CD14-positive monocyte (primary cell): ENCODE measurements at places on chromosomes 1 and 21. TPM values are rescaled to one million over a fixed set of nuclear protein-coding genes. Genes with fewer than 3 reads are reported as not detected.

DNA sequence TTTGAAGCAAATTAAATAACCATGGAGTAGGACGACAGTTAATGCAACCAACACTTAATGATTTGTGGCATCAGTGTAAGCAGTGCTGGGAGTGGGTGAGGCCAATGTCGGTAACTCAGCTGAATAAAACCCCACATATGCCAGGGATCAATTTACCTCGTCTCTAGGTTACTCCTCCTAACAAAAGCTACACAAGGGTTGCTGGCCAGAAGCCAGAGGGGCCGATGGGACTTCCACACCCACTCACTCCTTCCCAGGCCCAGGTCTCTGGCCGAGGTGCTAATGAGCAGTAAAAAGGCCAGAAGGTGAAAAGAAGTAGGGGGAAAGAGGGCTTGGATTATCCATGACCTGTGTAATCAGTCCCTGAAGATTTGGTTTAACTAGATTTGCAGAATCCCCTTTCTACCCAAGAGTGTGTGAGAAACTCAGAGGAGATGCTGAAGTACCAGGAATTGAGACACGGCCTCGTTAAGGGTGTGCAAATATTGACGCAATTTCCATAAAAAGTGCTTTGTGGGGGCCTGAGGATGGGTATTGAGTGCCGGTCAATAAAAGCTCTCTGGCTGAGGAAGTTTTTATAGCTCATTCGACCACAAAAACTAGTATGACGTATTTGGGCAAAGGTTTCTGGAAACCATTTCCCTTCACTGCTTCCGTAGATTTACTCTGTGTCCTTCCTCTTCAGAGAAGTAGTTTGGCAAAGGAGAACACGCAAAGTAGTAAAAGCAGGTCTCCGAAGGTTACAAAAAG is 145.5 kb downstream of the TBX15 start:
- no peak overlapping the region for H3K4me3 ChIP-seq
- no peaks in the 10 kb centered on the region for H3K36me3 ChIP-seq
- H3K27ac ChIP-seq: no peak overlapping the region
- H3K4me1 ChIP-seq: no peaks in the 10 kb centered on the region
- DNase-seq: no peak

- H3K27me3 ChIP-seq: no peaks in the 10 kb centered on the region
- DNase-seq: no peak
- H3K36me3 ChIP-seq: no peaks in the 10 kb centered on the region
- H3K4me1 ChIP-seq: peaks cover 23% of the 10 kb centered on the region
Measured at GRCh38 chr1:184861755-184862336, 107.2 kb upstream of the EDEM3 start.

- peaks cover 27% of the 10 kb centered on the region for H3K36me3 ChIP-seq
- no peak overlapping the region for H3K4me3 ChIP-seq
- no peak overlapping the region for H3K27ac ChIP-seq
- no peaks in the 10 kb centered on the region for H3K27me3 ChIP-seq
Measured at GRCh38 chr1:22529901-22530621, 33.2 kb upstream of the EPHA8 start.

ADARB1 gene
- polyA plus RNA-seq: 0.40 TPM

ZNF697 gene
- polyA plus RNA-seq: 2.3 and 3.1 TPM in 2 replicates
